Karpas-422 (cell line): ENCODE measurements at places on chromosomes 2 and 18.

DNA sequence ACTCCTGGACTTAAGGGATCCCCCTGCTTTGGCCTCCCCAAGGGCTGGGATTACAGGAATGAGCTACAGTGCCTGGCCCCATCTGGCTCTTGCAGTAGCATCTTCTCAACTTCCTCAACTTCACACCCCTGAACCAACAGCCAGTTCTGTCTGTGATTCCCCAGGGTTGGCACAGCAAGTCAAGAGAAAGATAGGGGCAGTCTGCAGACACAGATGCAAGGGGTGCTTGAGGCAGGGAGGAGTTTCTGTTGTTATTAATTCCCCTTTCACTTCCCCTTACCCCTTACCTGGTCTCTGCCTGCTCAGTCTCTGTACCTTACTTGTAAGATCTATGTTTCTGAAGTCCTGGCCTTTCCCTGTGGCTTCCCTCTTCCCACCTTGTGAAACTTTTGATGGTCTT lies 54.1 kb upstream of the MEX3C start:
- no peaks in the 10 kb centered on the region for H3K36me3 ChIP-seq
- no peaks in the 10 kb centered on the region for H3K27me3 ChIP-seq
- DNase-seq: peak; percentile 89
- H3K4me3 ChIP-seq: no peak overlapping the region
- peak overlapping the region; percentile 50; the same call in 1 of the 2 replicates for H3K27ac ChIP-seq

DNA sequence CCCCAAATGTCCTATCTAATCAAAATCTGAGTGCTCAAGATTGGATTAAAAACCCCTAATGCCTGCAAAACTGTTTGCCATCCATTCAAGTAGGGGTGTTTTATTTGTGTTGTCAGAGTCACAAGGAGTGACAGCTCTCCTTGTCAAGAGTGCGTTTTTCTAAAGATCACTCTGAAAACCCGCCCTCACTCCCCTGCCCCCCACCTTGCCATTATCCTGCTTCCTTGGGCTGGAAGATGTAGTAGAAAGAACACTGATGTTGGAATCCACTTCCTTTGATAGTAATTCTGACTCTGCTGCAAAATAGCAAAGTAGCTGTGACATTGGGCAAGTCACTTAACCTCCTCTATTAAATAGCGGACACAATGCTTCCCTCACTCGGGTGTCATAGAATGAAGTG lies 155.6 kb downstream of the TSN start:
- no peaks in the 10 kb centered on the region for H3K27me3 ChIP-seq
- no peaks in the 10 kb centered on the region for H3K36me3 ChIP-seq
- H3K27ac ChIP-seq: no peak overlapping the region
- H3K4me3 ChIP-seq: no peak overlapping the region
- DNase-seq: no peak

DNA sequence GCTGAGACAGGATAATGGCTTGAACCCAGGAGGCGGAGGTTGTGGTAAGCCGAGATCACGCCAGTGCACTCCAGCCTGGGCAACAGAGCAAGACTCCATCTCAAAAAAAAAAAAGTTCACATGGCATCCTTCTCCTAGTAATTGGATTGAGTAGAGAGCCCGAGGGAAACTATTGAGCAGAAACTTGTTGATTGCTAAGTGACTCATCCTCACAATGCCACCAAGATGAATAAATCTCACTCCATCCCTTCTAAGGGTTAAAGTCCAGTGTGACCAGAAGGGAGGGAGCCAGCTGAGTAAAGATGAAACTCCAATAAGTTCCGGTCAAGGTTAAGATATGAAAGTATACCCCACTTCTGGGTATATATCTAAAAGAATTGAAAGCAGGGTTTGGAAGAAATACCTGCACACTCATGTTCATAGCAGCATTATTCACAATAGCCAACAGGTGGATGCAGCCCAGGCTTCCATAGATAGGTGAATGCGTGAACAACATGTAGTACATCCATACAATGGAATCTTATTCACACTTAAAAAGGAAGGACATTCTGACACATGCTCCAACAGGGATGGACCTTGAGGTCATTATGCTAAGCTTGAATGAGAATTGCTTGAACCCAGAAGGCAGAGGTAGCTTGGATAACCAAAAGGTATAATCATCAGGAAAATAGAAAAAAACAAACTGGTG lies 13.0 kb upstream of the FHL2 start:
- H3K27me3 ChIP-seq: no peaks in the 10 kb centered on the region
- no peak overlapping the region for H3K4me3 ChIP-seq
- no peak overlapping the region for H3K27ac ChIP-seq
- peaks cover 8% of the 10 kb centered on the region for H3K4me1 ChIP-seq
- no peaks in the 10 kb centered on the region for H3K36me3 ChIP-seq

DNA sequence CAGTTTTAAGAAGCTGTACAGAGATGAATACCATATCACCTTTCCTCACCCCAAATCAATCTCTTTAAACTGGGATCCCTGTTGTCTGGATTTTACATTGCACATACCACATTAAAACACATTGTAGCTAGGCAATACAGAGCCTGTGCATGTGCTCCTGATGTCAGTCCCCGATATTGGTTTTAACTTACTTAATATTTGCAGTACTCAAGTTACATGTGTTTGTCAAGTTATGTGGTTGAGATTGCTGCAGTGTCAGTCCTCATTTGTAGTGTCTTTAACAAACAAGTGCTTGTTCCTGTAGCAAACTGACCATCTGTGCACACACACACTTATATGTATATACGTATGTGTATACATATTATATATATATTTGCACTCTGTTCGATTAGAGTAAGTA lies 10.4 kb upstream of the UBE2E3 start:
- H3K27ac ChIP-seq: no peak overlapping the region
- no peaks in the 10 kb centered on the region for H3K4me1 ChIP-seq
- no peaks in the 10 kb centered on the region for H3K36me3 ChIP-seq
- H3K27me3 ChIP-seq: no peaks in the 10 kb centered on the region
- no peak for DNase-seq

DNA sequence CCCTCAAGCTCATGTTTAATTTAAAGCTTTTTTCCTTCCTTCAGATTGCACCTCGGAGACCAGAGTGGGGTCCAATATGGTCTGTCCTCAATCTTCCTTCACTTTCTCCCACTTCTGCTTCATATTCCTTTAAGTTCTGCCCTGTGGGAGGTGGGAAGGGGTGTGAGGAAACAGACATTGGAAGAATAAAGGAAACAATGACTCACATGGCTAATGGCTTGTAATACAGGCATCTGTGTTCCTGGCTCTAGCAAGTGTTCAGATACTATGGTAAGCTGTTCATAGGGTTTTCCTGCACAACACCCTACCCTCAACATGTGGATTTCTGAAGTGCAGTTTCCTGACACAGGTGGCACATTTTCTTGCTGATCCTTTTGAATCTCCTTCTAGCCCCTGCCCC lies 209.5 kb downstream of the PIK3C3 start:
- H3K27ac ChIP-seq: no peak overlapping the region
- no peak for DNase-seq
- no peaks in the 10 kb centered on the region for H3K36me3 ChIP-seq
- H3K27me3 ChIP-seq: no peaks in the 10 kb centered on the region
- no peaks in the 10 kb centered on the region for H3K4me1 ChIP-seq

DNA sequence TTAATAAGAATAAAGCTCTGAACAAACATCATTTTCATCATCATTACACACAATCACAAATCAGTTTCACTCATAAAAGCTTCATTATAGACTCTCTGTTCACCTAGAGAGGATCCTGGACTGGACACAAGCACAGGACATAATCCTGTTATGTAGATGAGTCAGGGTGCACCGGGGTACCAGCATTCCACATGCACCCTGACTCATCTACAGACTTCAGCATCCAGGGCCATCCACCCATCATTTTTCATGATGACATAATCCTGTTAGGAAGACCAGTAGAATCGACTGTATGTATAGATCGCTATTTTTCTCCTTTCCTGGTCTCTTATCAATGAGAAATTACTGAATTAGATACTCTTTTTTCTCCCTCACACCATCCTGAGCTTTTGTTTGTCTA lies 73.7 kb upstream of the PIK3C3 start:
- no peak overlapping the region for H3K27ac ChIP-seq
- H3K4me1 ChIP-seq: no peaks in the 10 kb centered on the region
- H3K27me3 ChIP-seq: no peaks in the 10 kb centered on the region
- no peak overlapping the region for H3K4me3 ChIP-seq
- no peak for DNase-seq

GRCh38 chr2:109645412-109646184 lies 31.4 kb downstream of the SOWAHC start:
- no peaks in the 10 kb centered on the region for H3K36me3 ChIP-seq
- no peaks in the 10 kb centered on the region for H3K27me3 ChIP-seq
- DNase-seq: no peak
- H3K4me1 ChIP-seq: no peaks in the 10 kb centered on the region
- no peak overlapping the region for H3K27ac ChIP-seq

DNA sequence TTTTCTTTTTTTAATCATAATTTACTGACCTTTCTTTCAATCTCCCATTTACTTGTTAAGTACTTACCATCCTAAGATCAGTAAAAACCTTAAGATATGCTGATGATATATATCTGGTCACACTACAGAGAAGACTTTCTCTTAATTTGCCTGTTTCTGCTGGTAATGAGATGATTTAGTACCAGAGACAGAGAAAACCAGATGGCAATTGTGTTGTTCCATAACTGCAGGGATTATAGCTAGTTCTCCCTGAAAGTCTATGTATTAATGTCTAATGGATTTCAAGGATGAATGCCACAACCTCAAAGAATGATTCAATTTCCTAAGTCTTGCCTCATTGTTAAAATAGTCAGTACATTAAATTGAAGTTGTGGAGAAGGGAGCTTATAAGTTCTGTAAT lies 40.3 kb downstream of the SNTG2 start:
- H3K4me1 ChIP-seq: peaks cover 15% of the 10 kb centered on the region
- no peak overlapping the region for H3K27ac ChIP-seq
- no peak overlapping the region for H3K4me3 ChIP-seq
- no peaks in the 10 kb centered on the region for H3K27me3 ChIP-seq
